ENCODE measurements at places on chromosomes 5 and 9.

DNA sequence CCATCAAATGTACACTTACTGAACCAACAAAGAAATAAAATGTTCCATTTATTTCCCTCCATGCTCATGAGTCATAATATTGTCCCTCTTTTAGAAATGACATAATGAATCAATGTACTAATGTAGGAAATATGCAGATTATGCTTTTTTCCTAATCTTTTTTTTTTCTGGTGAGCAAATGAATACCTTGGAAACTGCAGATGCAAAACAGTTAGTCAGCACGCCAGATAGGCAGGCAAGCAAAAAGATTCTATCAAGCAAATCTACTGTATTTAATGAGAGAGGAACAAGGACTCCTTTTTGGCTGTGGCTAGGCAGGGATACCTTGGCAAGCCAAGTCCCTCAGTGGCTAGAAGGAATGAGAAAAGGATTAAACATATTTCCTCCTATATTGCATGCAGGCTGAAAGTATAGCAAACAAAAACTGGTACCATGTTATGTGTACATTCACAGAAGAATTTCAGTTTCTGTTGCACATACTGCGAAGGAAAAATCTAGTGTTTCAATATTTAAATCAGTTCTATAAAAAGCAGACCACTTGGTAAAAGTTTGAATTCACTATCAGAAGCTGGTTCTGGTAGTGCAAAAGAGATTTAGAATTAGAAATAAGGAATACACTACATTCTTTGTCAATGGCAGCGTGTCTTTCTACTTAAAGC lies 605.4 kb downstream of the TLE1 start:
- no peak for DNase-seq

DNA sequence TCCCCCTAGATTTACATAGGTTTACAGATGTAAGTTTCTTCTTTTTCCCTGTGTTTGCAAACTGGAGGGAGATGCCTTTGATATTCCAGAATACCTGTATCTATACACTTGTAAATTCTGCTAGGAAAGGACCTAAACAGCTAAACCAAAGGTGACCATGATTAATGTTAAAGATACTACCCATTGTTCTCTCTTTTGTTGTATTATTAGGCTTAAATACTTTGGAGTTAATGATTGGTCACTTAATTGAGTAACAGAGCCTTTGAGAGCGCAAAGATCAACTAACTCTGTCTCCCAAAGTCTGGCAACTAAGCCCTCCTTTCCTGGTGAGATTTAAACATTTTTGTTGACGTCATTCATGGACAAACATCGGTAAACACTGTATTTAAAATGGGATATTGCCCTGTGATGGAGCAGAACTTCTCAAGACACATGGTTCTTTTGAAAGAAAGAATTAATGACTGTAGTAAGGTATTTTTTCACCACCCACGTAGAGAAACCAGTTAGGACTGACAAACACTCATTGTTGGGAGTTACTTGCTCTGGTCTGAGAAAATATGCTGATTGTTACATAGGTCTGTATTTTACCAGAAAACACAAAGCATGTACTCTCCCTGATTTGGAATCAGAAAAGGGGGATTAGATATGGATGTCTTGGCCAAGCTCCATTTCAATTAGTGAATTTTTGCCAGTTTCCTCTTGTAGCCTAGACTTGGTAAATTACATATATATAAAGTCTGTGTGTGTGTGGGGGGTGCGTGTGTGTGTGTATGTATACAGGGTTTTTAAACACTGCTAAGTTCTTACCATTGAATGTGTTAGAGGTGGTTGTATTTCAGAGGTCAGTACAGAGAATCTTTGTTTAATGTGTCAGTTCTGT lies 4.6 kb downstream of the VCAN start:
- no peak for DNase-seq

GRCh38 chr9:79224672-79225433 lies 346.9 kb upstream of the TLE4 start:
- DNase-seq, result no peak

- DNase-seq, result no peak
Measured at GRCh38 chr9:78811622-78812276, 514.8 kb downstream of the PSAT1 start.

GRCh38 chr9:2209400-2209799 lies 194.3 kb downstream of the SMARCA2 start:
- DNase-seq, result no peak

All from natural killer cell (primary cell).